ENCODE measurements at places on chromosomes 4 and X. TPM values are rescaled to one million over a fixed set of nuclear protein-coding genes. Genes with fewer than 3 reads are reported as not detected.

GRCh38 chrX:155747520-155747919 lies 133.6 kb upstream of the VAMP7 start:
- H3K36me3 ChIP-seq: no peaks in the 10 kb centered on the region
- no peak for DNase-seq
- H3K4me1 ChIP-seq: no peaks in the 10 kb centered on the region
- H3K27me3 ChIP-seq: no peaks in the 10 kb centered on the region
- H3K27ac ChIP-seq: no peak overlapping the region

DNA sequence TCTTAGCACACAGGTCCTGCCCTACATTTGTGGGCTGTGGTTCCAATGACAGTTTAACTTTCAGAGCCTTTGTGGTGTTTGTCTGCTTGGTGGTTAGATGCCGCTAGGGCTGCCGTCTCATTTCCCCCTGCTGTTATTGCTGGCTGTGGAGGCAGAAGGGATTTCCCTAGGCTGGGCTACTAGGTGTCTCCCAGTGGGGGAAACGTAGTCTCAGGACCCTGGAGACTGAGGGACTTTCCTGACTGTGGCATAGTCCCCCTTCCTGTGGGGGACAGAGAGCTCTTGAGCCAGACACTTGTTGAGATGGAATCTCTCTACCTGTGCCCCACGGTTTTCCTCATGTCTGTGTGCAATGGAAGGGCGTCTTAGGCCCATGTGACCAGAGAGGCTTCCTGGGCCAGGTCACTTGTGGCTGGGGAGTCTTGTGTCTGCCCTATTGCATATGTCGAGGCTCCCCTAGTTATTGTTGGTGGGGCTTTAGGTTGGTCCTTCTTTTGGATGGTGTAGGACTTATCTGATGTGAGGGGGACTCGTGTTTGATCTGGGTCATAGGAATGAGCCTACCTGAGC lies 68.2 kb downstream of the ARHGAP10 start:
- peaks cover 38% of the 10 kb centered on the region for H3K4me1 ChIP-seq
- H3K27me3 ChIP-seq: no peaks in the 10 kb centered on the region
- H3K27ac ChIP-seq: no peak overlapping the region
- DNase-seq: peak; percentile 33
- H3K36me3 ChIP-seq: no peaks in the 10 kb centered on the region
- H3K4me3 ChIP-seq: no peak overlapping the region

- H3K4me3 ChIP-seq: no peak overlapping the region
- H3K27me3 ChIP-seq: no peaks in the 10 kb centered on the region
- DNase-seq: no peak
- no peaks in the 10 kb centered on the region for H3K36me3 ChIP-seq
Observed at GRCh38 chrX:25084446-25084845, 68.7 kb upstream of the ARX start.

RLIM gene
- total RNA-seq: 39.5 TPM

- DNase-seq: no peak
- H3K4me3 ChIP-seq: no peak overlapping the region
- no peak overlapping the region for H3K27ac ChIP-seq
- no peaks in the 10 kb centered on the region for H3K36me3 ChIP-seq
Observed at GRCh38 chr4:141464366-141464765, 172.0 kb upstream of the IL15 start.

DNA sequence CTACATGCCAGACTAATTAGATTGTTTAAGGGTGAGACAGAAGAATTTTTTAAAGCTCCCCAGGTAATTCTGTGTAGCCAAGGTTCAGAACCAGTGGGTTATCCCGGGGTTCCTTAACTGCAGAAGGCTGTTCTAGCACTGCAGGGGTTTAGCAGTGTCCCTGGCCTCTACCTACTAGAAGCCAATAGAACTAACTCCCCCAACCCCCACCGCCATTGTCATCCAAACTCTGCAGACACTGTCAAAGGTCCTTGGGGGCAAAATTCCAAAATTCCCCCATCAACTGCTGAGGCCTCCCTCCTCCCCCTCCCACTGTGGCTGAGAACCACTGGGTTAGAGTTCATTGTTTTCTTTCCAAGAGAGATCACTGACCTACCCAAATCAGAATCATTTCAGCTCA lies 66.4 kb downstream of the MOSPD2 start:
- peaks cover 3% of the 10 kb centered on the region for H3K4me1 ChIP-seq
- no peak for DNase-seq
- no peak overlapping the region for H3K4me3 ChIP-seq
- no peak overlapping the region for H3K27ac ChIP-seq

DNA sequence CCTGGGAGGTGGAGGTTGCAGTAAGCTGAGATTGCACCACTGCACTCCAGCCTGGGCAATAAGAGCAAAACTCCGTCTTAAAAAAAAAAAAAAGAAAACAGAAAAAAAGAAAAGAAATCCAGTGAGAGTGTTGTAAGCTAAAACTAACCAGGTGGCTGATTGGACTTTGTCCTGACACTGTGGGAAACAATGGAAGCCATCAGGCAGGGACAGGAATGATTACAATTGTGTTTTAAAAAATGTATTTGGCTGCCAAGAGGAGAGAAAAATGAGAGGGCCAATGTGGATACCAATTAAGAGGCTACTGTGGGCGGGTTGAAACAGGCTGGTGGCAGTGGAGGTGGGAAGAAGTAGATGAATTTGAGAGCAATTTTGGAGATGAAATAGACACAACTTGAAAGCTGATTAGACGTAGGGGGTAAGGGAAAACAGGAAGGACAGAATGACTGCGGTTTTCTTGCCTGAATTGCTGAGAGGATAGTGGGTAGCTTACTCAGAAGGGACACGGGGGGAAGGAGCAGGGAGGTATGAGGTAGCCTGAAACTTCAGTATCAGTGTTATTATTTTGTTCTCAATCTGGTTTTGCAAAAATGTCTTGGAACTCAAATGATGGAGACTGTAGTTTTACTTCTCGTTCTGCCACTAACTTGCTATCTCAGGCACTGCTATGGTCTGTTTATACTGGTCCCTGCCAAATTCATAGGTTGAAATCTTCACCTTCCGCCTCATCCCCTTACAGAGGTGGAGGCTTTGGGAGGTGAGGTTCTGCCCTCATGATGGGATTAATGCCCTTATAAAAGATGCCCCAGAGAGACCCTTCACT lies 45.6 kb upstream of the CHRNA9 start:
- H3K27ac ChIP-seq: no peak overlapping the region
- no peak overlapping the region for H3K4me3 ChIP-seq
- no peaks in the 10 kb centered on the region for H3K27me3 ChIP-seq
- DNase-seq: no peak

DNA sequence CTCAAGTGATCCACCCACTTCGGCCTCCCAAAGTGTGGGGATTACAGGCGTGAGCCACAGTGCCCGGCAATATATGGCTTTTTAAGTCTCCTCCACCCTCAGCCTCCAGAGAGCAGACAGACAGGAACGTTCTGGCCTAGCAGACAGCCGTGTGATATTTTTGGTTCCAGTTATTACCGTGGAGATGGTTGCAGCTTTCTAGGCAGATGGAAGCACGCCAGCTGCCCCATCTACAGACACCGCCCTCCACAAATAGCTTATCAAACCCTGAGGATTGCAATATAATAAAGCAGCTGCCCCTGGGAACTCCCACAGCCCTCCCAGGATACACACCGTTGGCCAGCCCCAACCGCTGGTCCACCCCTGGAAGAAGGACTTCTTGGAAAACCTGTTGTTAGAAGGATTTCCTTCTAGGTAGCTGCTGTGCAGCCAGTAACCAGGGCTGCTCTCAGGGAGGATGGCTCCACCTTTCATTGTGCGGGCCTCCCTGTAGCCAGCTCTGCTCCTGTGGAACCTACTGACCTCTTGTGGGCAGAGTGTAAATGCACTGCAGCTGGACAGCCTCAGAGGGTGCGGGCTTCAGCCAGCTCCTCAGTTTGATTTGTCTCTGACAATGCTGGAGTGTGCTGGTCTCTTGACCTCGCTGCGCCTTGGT lies 44.0 kb downstream of the SLC25A5 start:
- peak; percentile 82 for DNase-seq
- H3K27ac ChIP-seq: no peak overlapping the region
- H3K4me1 ChIP-seq: no peaks in the 10 kb centered on the region
- H3K36me3 ChIP-seq: no peaks in the 10 kb centered on the region

DNA sequence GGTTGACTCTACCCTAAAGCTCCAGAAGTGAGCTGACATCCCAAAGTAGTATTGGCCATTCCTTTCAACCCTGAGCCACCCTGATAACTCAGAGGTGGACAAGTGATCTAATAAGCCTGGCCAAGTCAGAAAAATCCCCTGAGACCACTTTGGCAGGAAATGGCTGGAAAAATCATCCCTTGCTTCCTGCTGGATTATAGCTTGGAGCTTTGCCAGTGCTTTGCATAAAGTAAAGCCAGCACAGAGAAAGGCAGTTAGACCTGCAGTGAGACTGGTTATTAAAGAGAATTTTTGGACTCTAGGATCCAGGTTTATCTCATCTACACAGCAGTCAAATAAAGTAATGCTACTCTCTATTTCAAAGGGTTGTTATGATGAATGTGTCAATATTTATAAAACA lies 6.4 kb downstream of the CXCL3 start:
- no peaks in the 10 kb centered on the region for H3K36me3 ChIP-seq
- no peak overlapping the region for H3K27ac ChIP-seq
- no peaks in the 10 kb centered on the region for H3K4me1 ChIP-seq
- no peak for DNase-seq

GRCh38 chrX:56751071-56751470 lies 22.0 kb downstream of the NBDY start:
- H3K4me3 ChIP-seq: no peak overlapping the region
- DNase-seq: no peak
- no peaks in the 10 kb centered on the region for H3K27me3 ChIP-seq
- H3K36me3 ChIP-seq: no peaks in the 10 kb centered on the region
- H3K4me1 ChIP-seq: no peaks in the 10 kb centered on the region
- no peak overlapping the region for H3K27ac ChIP-seq

DNA sequence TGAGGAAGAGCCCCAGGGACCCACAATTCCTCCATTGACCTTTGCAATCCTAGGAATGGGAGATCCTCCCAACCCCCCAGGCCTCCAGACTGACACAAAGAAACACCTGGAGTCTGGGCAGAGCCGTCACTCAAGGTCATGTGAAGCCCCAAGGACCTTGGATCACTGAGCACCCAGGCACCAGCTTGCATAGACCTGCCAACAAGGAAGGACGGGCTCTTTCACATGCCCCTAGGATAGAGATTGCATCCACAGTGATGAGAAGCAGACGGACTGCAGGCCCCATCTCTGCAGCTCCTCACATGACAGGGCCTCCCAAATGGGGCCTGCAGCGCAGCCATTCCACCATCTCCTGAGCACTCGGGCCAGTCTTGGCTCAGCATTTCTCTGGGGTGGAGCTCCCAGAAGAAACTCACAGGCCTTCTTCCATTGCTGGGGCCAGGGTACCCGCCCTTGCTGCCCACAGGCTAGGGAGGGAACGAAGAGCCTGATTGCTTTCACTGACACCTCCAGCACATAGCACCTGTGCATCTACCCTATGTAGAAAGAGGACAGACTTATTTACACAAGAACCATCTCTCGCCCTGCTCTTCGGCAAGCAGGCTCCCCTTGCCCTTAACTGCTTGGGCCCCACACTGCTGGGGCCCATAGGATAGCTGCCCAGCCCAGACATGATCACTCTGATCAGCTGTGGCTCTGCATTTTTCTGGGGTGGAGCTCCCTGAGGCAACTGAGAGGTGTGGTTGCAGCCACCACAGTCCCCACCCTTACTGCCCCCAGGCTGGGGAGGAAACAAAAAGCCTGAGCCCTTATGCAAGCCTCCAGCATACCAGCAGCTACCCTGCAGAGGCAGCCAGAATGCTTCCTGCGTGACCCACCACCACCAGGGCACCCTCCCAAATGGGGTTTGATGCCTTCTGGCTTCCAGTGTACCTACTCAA lies 185.7 kb upstream of the ZCCHC13 start:
- no peaks in the 10 kb centered on the region for H3K36me3 ChIP-seq
- DNase-seq: no peak
- H3K4me1 ChIP-seq: no peaks in the 10 kb centered on the region
- H3K27me3 ChIP-seq: no peaks in the 10 kb centered on the region
- H3K4me3 ChIP-seq: no peak overlapping the region

GRCh38 chr4:175330652-175331051 lies 412.5 kb downstream of the ADAM29 start:
- H3K27me3 ChIP-seq: no peaks in the 10 kb centered on the region
- H3K27ac ChIP-seq: no peak overlapping the region
- no peaks in the 10 kb centered on the region for H3K4me1 ChIP-seq
- H3K4me3 ChIP-seq: no peak overlapping the region
- DNase-seq: no peak

DNA sequence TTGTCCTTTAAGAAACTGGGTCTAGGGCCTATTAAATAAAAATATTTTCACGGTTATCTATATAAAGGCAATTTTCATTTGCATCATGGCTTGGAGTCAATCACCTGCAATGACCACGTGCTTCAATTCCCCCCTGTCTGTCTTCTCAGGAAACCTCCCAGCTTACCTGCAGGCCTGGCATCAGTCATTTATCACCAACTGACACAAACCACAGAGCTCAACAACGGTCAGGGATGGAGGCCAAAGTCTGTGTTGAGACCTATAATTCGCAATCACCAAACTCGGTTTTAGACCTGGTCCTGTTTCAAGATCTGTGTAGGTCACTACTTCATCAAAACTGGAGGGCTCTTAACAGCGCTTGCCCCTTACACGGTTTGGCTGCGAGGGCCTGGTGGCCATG lies 1.9 kb downstream of the SLC9A7 start:
- H3K36me3 ChIP-seq: no peaks in the 10 kb centered on the region
- no peak for DNase-seq
- H3K4me3 ChIP-seq: no peak overlapping the region
- H3K27ac ChIP-seq: no peak overlapping the region
- peaks cover 14% of the 10 kb centered on the region for H3K27me3 ChIP-seq
- no peaks in the 10 kb centered on the region for H3K4me1 ChIP-seq

DGKK gene
- 0.19 TPM for total RNA-seq

DNA sequence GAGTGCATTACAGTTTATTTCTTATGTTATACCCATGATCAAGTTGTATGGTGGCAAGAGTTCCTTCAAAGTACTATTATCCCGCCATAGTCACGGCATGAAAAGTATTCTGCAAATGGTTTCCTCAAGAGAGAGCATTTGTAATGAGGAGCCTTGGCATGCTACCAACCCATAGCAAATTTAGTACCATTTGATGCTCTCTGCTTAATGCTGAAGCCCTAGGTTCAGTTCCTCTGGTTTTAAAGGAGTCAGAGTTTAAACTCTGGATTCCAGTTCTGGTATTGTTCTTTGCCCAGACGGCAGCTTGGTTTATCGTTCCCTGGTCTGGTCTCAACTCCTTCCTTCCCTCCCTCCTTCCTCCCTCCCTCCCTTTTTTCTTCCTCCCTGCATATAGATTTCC lies 371.3 kb downstream of the BMPR1B start:
- no peaks in the 10 kb centered on the region for H3K27me3 ChIP-seq
- no peak overlapping the region for H3K27ac ChIP-seq
- H3K4me3 ChIP-seq: no peak overlapping the region
- no peaks in the 10 kb centered on the region for H3K4me1 ChIP-seq
- no peak for DNase-seq
- H3K36me3 ChIP-seq: no peaks in the 10 kb centered on the region

GRCh38 chr4:182491719-182492118 lies 248.5 kb downstream of the TENM3 start:
- peaks cover 7% of the 10 kb centered on the region for H3K36me3 ChIP-seq
- H3K27ac ChIP-seq: no peak overlapping the region
- DNase-seq: no peak
- H3K4me3 ChIP-seq: no peak overlapping the region
- peaks cover 15% of the 10 kb centered on the region for H3K4me1 ChIP-seq

TRIM75 gene
- not detected for total RNA-seq

MAGEA9B gene
- total RNA-seq: not detected

GRCh38 chr4:122733787-122734120 lies 1.2 kb downstream of the BBS12 start:
- H3K27me3 ChIP-seq: no peaks in the 10 kb centered on the region
- H3K4me3 ChIP-seq: peak overlapping the region; percentile 68
- peak overlapping the region; percentile 16 for H3K27ac ChIP-seq
- H3K36me3 ChIP-seq: peaks cover 5% of the 10 kb centered on the region
- DNase-seq: no peak

GRCh38 chrX:143635915-143636314 lies at the start of gene SLITRK4:
Gene SLITRK4 (minus strand): TSS chrX:143636101. CDS start chrX:143631108, 4,993 bp downstream.
- H3K36me3 ChIP-seq: no peaks in the 10 kb centered on the region
- DNase-seq: peak; percentile 77
- H3K27me3 ChIP-seq: peaks cover 22% of the 10 kb centered on the region

CLDN34 gene
- not detected for total RNA-seq
